ENCODE measurements at places on chromosomes 7 and 10. TPM values are rescaled to one million over a fixed set of nuclear protein-coding genes. Genes with fewer than 3 reads are reported as not detected.

The OPN4 gene
- total RNA-seq: not detected

The MRLN gene
- total RNA-seq: not detected

The CHAT gene
- total RNA-seq: not detected

The NXPH1 gene
- total RNA-seq: not detected

The ZMIZ2 gene
- 172 TPM for total RNA-seq

The AKR1C1 gene
- 4.8 TPM for total RNA-seq

DNA sequence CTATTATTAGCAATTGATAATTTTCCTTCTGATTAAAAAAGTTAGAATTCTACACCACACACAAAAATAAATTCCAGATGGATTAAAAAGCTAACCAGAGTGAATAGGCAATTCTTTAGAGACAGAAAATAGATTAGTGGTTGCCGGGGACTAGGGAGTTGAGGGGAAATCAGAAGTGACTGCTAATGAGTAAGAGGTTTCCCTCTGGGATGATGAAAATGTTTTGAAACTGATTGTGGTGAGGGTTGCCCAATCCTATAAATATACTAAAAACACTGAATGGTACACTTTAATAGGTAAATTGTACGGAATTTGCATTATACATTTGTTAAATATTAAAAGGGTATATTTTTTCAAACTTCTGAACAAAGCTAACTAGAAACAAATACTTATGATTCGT, 214.9 kb downstream of the GPAM start:
- no peak overlapping the region for H3K27ac ChIP-seq
- H3K4me1 ChIP-seq: no peaks in the 10 kb centered on the region
- H3K36me3 ChIP-seq: no peaks in the 10 kb centered on the region
- H3K4me3 ChIP-seq: no peak overlapping the region

DNA sequence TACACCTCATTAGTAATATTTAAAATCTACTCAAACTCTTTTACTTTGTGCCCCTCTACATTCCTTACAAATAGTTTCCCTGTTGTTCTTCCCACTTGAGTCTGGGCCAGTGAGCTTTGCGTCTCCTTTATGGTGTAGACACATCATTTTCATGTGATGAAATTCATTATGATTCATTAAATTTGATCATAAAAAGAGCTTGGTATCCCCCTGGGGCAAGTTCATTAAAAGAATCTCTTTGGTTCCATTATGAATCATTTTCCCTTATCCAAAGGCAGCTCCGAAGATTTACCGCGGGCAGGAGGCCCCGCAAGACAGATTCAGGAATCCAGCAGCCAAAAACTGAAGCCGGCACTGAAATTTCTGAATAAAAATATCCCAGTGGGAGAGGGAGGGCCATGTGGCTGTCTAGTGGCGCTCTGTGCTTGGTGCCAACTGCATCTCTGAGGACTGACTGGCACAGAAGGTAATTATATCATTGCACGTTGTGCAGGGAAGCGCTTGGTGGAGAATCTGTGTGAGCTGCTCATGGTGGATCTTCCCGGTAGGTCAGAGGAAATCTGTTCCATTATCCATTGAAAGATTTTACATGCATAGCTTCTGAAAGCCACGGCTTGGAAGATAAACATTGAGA, 151.4 kb upstream of the PITRM1 start:
- no peaks in the 10 kb centered on the region for H3K4me1 ChIP-seq
- H3K4me3 ChIP-seq: no peak overlapping the region
- no peak overlapping the region for H3K27ac ChIP-seq
- H3K27me3 ChIP-seq: peaks cover 1% of the 10 kb centered on the region

- no peaks in the 10 kb centered on the region for H3K4me1 ChIP-seq
- no peak overlapping the region for H3K4me3 ChIP-seq
- H3K27me3 ChIP-seq: no peaks in the 10 kb centered on the region
- no peak for DNase-seq
Observed at GRCh38 chr7:77913977-77914607, 115.5 kb downstream of the PHTF2 start.

DNA sequence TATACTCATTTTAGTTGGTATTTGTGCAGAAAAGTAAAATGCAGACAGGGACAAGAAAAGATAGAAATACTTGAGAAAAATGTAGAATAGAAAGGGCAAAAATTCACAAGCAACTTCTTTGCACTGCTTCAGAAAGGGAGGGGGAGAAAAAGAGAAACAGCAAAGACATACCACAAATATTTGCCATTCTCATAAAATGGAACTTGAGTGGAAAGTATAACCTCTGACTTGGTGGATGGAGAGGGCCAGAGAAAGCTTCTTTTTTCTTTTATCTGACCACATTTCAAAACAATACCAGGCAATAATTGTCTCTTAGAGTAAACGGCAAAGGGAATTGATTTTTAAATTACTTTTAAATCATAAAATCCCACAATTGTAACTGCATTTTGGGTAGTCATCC, 35.8 kb upstream of the TRUB1 start:
- DNase-seq: no peak
- no peaks in the 10 kb centered on the region for H3K4me1 ChIP-seq
- H3K27ac ChIP-seq: no peak overlapping the region
- no peaks in the 10 kb centered on the region for H3K36me3 ChIP-seq
- no peaks in the 10 kb centered on the region for H3K27me3 ChIP-seq

GRCh38 chr10:50436805-50437204, 185.5 kb upstream of the ASAH2 start:
- no peak for DNase-seq
- no peaks in the 10 kb centered on the region for H3K27me3 ChIP-seq
- H3K27ac ChIP-seq: no peak overlapping the region
- no peak overlapping the region for H3K4me3 ChIP-seq
- H3K36me3 ChIP-seq: peaks cover 8% of the 10 kb centered on the region
- peaks cover 3% of the 10 kb centered on the region for H3K4me1 ChIP-seq

- H3K36me3 ChIP-seq: peaks cover 5% of the 10 kb centered on the region
- no peak overlapping the region for H3K4me3 ChIP-seq
- no peak for DNase-seq
- peaks cover 12% of the 10 kb centered on the region for H3K4me1 ChIP-seq
- no peak overlapping the region for H3K27ac ChIP-seq
Observed at GRCh38 chr7:5195157-5195556, 5.1 kb downstream of the WIPI2 start.

GRCh38 chr10:35092851-35093250, 2.7 kb upstream of the CUL2 start:
- H3K36me3 ChIP-seq: peaks cover 2% of the 10 kb centered on the region
- peaks cover 14% of the 10 kb centered on the region for H3K4me1 ChIP-seq
- no peak for DNase-seq
- H3K4me3 ChIP-seq: no peak overlapping the region

- H3K4me1 ChIP-seq: no peaks in the 10 kb centered on the region
- H3K36me3 ChIP-seq: no peaks in the 10 kb centered on the region
- peaks cover 3% of the 10 kb centered on the region for H3K27me3 ChIP-seq
- H3K27ac ChIP-seq: no peak overlapping the region
- no peak for DNase-seq
- no peak overlapping the region for H3K4me3 ChIP-seq
Observed at GRCh38 chr10:10126218-10126617, 891.5 kb upstream of the CELF2 start.

All from T-cell (primary cell).